Endothelial cell of umbilical vein (primary cell): ENCODE measurements at places on chromosomes 2 and 18. TPM values are rescaled to one million over a fixed set of nuclear protein-coding genes. Genes with fewer than 3 reads are reported as not detected.

DNA sequence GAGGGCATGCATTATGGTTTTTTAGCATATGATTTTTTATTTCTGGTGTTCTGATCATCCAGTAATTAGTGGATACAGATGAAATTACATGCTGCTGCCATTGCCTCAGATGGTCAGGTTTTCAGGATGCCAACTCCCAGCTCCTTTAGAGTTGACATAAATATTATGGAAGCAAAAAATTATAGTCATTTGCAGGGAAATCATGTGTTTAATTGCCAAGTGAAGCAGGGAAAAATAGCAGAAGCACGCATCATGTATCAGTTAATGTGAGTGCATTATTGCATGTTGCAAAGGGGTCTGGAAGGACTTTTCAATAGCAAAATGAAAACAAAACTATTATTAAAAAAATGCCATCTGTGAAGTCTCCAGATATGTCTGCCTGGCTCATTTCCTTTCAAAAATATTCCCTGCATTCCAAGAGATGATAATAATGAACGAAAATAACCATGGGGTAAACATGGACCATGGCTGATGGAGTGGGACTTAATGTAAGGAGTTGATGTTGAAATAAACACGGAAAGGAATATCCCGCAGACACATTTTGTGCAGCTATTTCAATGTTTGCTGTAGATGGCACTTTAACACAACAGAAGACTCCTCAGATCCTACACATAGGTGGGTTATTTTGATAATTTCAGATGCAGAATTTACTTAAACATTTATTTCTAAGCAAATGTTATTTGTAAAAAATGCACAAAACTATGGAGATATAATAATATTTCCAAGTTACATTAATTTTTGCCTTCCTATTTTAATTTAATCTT is 87.7 kb upstream of the DYNAP start:
- peak; percentile 22 for DNase-seq

Gene ABHD1
- total RNA-seq, result not detected in 2 replicates

Gene MOCOS
- 0.85 and 0.88 TPM in 2 replicates for total RNA-seq

Gene PLCL1
- total RNA-seq, result 3.4 and 5.1 TPM in 2 replicates

- DNase-seq, result no peak
These were observed 8.8 kb upstream of the GFPT1 start for GRCh38 chr2:69395866-69396265.

DNA sequence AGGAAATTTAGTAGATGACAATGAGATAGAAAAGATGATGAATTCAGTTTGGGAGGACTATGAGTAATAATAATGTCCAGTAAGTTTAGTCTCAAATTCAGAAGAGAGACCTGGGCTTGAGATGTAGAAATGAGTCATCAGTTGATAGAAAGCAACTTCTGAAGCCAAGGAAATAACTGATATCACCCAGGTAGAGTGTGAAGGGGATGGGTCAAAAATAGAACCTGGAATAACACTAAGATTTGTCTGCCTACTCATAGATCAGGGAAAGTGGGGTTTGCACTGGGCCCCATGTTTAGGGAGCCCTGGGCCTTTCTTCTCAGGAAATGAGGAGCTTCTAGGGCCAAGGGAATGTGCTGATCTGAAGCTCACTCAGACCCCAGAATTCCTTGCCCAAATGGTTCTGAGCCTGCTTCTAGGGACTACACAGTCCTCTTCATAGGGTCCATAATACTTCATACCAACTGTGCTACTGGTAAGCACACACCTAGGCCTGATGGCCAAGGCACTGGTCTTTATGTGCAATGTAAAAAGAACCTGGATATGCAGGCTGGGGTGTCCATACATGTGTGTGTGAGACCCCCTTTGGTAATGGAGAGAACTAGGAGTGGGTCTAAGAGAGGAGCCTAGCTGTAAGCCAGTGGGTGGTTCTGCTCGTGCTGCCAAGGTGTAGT is 141.2 kb downstream of the IKZF2 start:
- no peak for DNase-seq

DNA sequence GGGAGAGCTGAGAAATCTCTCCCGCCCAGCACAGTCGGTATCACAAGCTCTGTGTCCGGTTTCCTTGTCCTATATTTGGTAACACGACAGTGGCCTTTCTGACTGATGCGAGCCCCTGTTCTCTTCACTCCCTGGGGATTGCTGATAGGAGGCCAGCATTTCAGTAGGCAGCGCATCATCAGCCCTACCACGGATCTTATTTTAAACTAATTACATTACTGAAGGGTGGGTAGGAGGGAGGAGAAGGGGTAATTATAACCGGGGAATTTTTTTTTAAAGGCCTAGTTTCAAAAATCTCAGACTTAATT is 125.6 kb upstream of the LGALSL start:
- no peak for DNase-seq

- DNase-seq, result no peak
These were observed 972 bp downstream of the RSAD2 start for GRCh38 chr2:6878549-6878948.

DNA sequence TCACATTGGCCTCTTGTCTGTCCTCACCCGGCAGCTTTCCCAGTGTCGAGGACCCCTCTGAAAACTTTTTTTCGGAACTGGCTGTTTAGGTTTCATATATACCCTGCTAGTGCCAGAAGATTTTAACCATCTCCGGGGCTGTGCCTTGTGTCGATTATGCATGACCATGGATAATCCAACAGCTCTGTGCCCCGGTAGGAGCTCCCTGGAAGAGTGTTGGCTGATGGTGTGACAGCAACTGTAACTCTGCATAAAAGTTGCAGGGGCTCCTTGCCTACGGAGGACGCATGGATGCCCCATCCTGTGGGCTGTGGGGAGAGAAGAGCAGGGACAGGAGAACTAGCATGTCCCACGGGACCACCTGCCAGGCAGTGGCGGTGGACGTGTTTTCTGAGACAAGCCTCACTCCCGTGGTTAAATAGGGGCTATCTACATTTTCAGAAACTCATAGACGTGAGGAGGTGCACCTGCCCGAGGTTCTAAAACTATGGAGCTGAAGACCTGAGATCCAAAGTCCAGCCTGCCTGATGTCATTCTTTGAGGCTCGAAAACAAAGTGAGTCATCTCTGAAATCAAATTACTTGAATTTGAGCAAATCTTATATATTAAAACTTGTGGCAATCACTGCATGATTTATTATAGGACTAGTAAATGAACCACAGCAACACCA is 437.2 kb upstream of the HS6ST1 start:
- no peak for DNase-seq

Gene SCYGR4
- not detected in 2 replicates for total RNA-seq

DNA sequence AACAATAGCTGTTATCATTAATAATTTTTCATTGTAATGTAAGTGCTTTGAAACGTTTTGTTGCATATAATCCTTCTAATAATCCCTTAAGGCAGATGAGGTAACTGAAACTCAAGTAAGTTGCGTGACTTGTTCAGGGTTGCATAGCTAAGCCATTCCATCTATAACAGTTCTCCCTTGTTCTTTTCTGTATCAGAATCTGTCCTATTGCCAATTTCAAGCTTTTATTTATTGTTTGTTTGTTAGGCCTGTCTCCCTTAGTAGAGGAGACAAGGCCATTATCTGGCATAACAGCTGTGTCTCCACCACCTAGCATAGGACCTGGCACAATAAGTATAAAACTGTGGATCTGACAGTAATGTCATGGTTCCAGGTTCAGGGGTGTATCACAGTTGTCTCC is 19.4 kb downstream of the BABAM2 start:
- no peak for DNase-seq

Gene ZBTB7C
- total RNA-seq, result not detected in 2 replicates

DNA sequence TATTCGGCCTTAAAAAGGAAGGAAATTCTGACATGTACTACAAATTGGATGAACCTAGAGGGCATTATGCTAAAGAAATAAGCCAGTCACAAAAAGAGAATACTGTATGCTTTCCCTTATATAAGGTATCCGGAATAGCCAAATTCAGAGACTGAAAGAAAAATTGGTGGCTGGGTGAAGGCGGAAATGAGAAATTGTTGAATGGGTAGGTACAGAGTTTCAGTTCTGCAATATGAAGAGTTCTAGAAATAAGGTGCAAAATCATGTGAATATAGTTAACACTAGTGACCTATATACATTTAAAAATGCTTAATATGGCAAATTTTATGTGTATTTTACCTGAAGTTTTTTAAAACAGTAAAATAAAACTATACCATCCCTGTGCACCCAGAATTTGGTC is 43.1 kb downstream of the RMP24 start:
- no peak for DNase-seq

- DNase-seq, result peak; percentile 79
These were observed 195.4 kb downstream of the FAM210A start for GRCh38 chr18:13530879-13531387.

Gene VWA3B
- not detected in 2 replicates for total RNA-seq

GRCh38 chr2:131041402-131042147 is 51.7 kb downstream of the FAM168B start:
- DNase-seq, result no peak

GRCh38 chr2:157792335-157793052 is 83.6 kb downstream of the ACVR1 start:
- peak; percentile 33 for DNase-seq

Gene IL36A
- not detected in 2 replicates for total RNA-seq

- peak; percentile 72 for DNase-seq
These were observed 25.0 kb upstream of the FN1 start for GRCh38 chr2:215460682-215461382.

DNA sequence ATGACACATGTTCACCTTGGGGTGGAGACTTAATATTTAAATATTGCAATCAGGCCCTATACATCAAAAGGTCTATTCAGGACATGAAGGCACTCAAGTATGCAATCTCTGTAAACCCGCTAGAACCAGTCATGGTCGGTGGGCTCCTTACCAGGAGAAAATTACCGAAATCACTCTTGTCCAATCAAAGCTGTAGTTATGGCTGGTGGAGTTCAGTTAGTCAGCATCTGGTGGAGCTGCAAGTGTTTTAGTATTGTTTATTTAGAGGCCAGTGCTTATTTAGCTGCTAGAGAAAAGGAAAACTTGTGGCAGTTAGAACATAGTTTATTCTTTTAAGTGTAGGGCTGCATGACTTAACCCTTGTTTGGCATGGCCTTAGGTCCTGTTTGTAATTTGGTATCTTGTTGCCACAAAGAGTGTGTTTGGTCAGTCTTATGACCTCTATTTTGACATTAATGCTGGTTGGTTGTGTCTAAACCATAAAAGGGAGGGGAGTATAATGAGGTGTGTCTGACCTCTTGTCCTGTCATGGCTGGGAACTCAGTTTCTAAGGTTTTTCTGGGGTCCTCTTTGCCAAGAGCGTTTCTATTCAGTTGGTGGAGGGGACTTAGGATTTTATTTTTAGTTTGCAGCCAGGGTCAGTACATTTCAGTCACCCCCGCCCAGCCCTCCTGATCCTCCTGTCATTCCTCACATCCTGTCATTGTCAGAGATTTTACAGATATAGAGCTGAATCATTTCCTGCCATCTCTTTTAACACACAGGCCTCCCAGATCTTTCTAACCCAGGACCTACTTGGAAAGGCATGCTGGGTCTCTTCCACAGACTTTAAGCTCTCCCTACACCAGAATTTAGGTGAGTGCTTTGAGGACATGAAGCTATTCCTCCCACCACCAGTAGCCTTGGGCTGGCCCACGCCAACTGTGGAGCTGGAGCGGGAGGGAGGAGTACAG is 108.1 kb downstream of the XRCC5 start:
- DNase-seq, result peak; percentile 55

GRCh38 chr2:203583701-203584100 is 48.6 kb upstream of the RAPH1 start:
- peak; percentile 56 for DNase-seq

DNA sequence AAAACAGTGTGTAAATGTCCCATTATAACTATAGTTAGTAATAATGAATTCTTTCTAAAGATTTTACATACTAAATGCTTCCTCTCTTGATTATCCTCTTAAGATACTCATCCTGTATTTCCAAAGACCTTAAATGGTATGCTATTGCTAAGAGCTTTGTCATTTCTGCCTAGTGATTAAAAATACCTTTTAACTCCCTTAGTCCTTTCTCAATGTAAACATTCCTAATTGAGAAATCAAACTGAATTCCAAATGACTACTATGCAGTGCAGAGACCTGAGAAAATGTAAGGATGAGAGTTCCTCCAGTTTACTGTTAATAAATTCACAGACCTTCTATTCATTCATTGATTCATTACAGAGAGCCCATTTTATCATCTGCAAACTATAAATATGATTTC is 86.9 kb downstream of the SOS1 start:
- no peak for DNase-seq

DNA sequence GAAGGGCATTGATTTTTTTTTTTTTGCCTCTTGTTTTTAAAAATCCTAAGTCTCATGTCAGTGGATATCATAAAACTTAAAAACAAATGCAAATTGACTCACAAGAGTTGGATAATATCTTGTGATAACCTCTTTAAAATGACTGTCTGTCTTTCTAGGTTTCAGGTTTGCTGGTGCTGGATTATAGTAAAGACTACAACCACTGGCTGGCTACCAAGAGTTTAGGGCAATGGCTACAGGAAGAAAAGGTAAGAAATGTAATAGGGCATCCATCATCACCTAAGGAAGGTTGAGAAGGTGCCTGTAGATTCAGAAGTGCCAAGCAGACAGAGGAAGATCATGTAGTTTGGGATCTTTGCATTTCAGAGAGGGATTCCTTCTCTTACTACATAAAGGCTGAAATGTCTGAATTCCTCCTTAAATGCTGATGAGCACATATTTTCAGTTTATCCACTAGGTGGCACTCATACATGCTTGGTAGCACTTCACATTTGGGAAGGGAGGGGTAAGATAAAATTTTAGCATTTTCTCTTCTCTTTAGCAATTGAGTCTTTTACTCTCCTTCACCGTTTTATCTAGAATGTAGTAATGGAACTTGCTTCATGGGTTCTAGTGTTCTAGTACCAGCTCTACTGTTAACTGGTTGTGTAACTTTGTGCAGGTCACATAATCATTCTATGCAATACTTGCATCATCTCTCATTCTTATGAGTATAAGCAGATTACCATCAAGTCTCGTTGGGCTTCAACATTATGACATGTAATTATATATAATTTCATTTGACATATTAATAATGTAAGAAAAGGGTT is 21.1 kb downstream of the CPS1 start:
- DNase-seq, result peak; percentile 45

GRCh38 chr2:190470256-190470826 is 62.2 kb downstream of the MFSD6 start:
- no peak for DNase-seq

Gene MFF
- total RNA-seq, result 60.4 and 65.1 TPM in 2 replicates

- no peak for DNase-seq
These were observed 261.3 kb upstream of the CCDC68 start for GRCh38 chr18:55220523-55220922.

Gene FKBP7
- 18.3 and 20.5 TPM in 2 replicates for total RNA-seq

- no peak for DNase-seq
These were observed 85.6 kb downstream of the ABI2 start for GRCh38 chr2:203413796-203414195.

GRCh38 chr2:212905640-212906201 is 245.7 kb downstream of the IKZF2 start:
- peak; percentile 50 for DNase-seq

DNA sequence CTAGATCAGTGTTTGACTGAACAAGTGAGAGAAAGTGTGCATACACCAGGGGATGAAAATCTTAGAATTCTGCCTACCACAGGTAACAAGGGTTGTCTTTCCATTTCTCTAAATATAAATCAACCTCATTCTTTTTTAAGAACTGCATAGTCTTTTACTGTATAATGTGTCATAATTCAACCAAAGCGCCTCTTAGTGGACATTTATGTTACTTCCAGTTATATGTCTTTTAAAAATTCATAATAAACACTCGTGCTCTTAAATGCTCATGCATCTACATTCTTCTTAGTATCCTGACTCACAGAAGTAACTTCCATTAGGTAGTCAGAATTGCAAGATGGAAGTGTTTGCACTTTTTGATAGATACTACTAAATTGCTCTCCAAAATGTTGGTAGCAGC is 76.2 kb downstream of the CHRNA1 start:
- peak; percentile 53 for DNase-seq
